ENCODE measurements at places on chromosomes 2 and 18. TPM values are rescaled to one million over a fixed set of nuclear protein-coding genes. Genes with fewer than 3 reads are reported as not detected.

The PLA2R1 gene
- total RNA-seq = 0.87 TPM

The TMEM247 gene
- not detected for total RNA-seq

The VAMP5 gene
- total RNA-seq = not detected

The DPYSL5 gene
- total RNA-seq = 0.23 TPM

The CAPG gene
- total RNA-seq = 399 TPM

The STAT4 gene
- not detected for total RNA-seq

The CTDSP1 gene
- 61.2 TPM for total RNA-seq

The GALR1 gene
- total RNA-seq = not detected

The TMEM37 gene
- total RNA-seq = 0.27 TPM

The CHAC2 gene
- 21.3 TPM for total RNA-seq

The MLPH gene
- not detected for total RNA-seq

The AQP12B gene
- not detected for total RNA-seq

The OSR1 gene
- total RNA-seq = not detected

The TBC1D8 gene
- 4.1 TPM for total RNA-seq

The SLC19A3 gene
- total RNA-seq = not detected

The SERPINB10 gene
- not detected for total RNA-seq

The ADD2 gene
- total RNA-seq = 79.9 TPM

The DLGAP1 gene
- not detected for total RNA-seq

The ARHGEF33 gene
- total RNA-seq = not detected

The FKBP1B gene
- 0.56 TPM for total RNA-seq

The ITGA6 gene
- total RNA-seq = 345 TPM

The NTSR2 gene
- not detected for total RNA-seq

The PPP3R1 gene
- 13.1 TPM for total RNA-seq

The SERPINB5 gene
- total RNA-seq = 35.3 TPM

The RAB27B gene
- 27.8 TPM for total RNA-seq

The ANKRD53 gene
- 0.03 TPM for total RNA-seq

The ALPI gene
- not detected for total RNA-seq

The HRH4 gene
- not detected for total RNA-seq

The UGT1A7 gene
- total RNA-seq = not detected

The SERPINB7 gene
- 71.5 TPM for total RNA-seq

The WDR54 gene
- 66.7 TPM for total RNA-seq

The HOXD13 gene
- total RNA-seq = 3.2 TPM

The CYRIA gene
- 11.1 TPM for total RNA-seq

The CDKL4 gene
- not detected for total RNA-seq

The SERPINB2 gene
- total RNA-seq = 0.27 TPM

The SPP2 gene
- 0.23 TPM for total RNA-seq

The NAT8 gene
- total RNA-seq = not detected

The ADI1 gene
- total RNA-seq = 98.8 TPM

The CMPK2 gene
- total RNA-seq = 2.7 TPM

The CXCR1 gene
- not detected for total RNA-seq

The NMUR1 gene
- not detected for total RNA-seq

The RSAD2 gene
- total RNA-seq = not detected

The NGEF gene
- total RNA-seq = 2.7 TPM

The EVX2 gene
- not detected for total RNA-seq

The CCL20 gene
- total RNA-seq = 0.23 TPM

The HNMT gene
- total RNA-seq = not detected

The CPLX4 gene
- total RNA-seq = not detected

The SERPINB4 gene
- not detected for total RNA-seq

The RAB12 gene
- total RNA-seq = 45.4 TPM

The ASB18 gene
- total RNA-seq = not detected

The FAM228A gene
- not detected for total RNA-seq

The LAMA3 gene
- 0.56 TPM for total RNA-seq

The ABCG8 gene
- total RNA-seq = not detected

The FRZB gene
- total RNA-seq = not detected

Data from HT1080 (cell line).